ENCODE measurements at places on chromosomes 1 and 21. TPM values are rescaled to one million over a fixed set of nuclear protein-coding genes. Genes with fewer than 3 reads are reported as not detected.

DNA sequence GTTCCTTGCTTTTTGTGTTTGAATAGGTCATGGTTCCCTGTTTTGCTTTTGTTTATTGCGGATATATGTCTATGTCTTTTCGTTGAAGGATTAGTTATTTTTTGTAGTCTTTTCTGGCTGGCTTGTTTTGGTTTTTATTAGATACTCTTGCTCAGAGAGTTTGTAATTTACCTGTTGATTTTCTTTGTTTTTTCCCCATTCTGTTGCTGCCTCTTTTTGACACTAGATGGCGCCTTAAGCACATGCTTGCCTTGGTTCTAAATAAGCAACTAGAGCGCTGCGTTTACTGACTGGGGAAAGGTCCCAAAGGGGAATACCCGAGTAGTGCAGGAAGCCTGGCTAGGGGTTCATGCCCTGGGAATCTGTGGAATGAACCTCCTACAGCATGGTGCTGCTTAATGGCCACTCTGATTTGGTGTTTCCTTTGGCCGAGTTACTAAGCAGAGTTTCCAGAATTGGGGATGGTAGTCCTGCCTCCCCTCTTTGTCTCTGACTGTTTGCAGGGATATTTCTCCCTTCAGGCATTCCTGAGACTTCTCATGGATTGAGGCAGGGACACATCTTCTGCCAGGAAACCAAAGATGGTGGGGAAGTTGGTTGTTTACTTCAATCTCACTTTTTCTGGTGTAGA lies 143.2 kb downstream of the PTPRU start:
- DNase-seq = no peak

DNA sequence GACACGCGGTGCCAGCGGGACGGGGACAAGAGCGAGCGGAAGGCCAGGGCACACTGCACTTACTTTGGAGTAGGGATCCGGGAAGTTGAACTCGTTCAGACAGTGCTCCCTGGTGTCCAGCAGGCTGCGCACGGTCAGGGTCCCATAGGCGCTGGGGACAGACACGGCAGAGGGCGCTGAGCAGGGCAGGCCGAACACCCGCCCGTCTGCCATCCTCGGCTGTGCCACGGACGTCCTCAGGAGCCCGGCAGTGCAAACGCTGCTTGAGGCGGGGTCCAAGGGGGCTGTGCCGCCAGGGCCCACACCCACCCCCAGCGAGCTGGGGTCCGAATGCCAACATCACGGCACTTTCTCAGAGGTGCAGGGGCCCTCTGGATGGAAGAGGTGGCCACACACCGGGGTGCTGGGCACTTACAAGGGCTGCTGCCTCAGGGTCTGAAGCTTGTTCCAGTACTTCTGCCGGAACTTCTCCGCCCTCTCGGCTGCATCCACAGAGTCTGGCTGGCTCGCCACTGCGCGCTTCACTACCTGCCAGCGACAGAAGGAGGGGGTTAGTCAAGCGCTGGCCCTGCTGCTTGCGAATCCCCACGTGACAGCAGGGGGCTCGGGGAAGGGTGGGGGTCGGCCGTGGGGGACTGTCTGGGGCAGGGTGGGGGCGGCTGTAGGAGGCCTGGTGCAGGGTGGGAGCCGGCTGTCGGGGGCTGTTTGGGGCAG lies 12.3 kb downstream of the PANK4 start:
- no peak for DNase-seq

- no peak for DNase-seq
Measured at GRCh38 chr1:15034656-15035055, 118.9 kb upstream of the TMEM51 start.

DNA sequence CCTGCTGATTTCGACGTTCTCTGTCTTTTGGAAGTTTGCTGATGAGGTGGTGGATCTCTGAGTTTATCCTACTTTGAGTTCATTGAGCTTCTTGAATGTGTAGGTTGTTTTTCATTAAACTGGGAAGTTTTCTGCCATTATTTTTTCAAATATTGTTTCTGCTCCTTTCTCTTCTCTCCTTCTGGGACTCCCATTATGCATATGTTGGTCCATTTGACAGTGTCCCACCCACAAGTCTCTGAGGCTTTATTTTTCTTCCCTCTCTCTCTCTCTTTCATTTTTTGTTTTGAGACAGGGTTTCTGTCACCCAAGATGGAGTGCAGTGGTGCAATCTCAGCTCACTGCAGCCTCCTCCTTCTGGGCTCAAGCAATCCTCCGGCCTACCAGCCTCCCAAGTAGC lies 11.7 kb downstream of the TNFRSF18 start:
- peak; percentile 11 for DNase-seq

The AIRE gene
- total RNA-seq = 0.24 TPM
